Omental fat pad (tissue), 4 donors: ENCODE measurements at places on chromosomes 2 and 18.
A peak's percentile ranks its signal among the peaks of the same experiment; 100 is the strongest.

DNA sequence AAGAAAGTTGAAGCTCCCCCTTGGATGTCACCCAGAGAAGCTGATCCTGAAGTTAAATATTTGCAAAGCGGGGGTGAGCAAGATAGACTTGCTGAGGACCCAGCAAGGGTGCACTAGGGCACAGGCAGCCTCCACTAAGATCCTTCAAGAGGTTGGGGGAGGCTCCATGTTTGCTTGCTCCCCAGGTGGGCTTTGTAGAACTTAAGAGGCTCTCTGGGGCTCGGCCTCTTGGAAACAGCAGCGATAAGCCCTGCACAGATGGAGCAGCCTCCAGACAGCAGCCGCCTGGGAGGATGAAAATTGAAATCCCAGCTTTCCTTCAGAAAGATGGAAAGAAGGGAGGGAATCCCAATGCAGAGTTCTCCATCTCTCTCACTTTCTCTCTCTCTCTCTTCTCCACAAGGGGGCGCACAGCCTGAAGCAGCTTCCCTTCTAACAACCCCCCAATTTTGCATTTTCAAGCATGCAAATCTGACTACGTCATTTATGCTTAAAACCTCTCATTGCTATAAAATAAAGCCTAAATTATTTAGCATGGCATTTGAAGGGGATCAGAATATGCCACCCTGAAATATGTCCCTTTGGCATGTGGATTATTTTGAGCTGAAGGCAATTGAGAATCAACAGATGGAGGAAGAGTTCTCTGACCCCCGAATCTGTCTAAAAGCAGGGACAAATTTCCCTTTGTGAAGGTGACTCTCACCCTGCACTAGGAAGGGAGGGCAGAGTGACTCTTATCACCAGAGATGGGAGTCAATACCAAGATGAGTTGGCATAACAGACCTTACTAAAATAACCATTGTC lies 185.7 kb upstream of the KLHL29 start:
- no peak for DNase-seq

DNA sequence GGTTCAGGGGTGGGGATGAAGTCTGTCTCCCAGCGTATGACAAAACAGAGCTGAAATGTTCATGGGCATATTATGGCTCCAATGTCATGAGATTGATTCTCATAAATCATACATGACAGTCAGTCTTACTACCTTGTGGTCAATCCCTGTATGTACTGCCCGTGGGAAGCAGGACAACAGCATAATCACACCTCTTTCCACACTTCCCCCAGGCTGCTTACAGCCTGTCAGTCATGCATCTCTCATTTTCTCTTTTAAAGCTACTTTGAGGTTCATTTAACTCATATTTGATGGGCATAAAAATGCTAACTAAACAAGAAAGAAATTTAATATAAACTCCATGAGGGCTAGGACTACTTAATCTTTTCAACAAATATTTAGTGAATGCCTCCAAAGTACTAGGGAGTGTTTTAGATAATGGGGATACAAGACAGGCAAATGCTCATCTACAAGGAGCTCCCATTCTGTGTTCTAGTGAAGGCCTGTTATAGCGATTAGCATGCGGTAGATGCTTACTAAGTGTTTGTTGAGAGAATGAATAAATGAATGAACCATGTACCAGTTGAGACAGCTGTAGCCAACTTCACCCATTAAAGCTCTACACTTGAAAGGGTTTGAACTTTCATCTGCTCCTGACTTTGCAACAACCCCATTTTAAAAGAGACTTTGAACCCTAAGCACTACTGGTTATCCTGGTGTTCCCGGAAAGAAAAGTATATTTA lies 89.1 kb downstream of the ALPK2 start:
- no peak for DNase-seq

DNA sequence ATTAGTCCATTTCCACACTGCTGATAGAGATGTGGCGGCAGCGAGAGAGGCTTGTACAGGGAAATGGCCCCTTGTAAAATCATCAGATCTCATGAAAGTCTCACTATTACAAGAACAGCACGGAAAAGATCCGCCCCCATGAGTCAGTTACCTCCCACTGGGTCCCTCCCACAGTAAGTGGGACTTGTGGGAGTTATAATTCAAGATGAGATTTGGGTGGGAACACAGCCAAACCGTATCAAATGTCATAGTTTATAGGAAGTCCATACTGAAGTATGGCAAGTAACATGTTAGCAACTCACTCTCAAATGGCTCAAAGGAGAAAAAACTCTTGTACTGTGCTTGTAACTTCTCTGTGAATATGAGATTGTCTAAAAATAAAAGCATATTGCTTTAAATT lies 56.1 kb downstream of the FARP2 start:
- peak; percentile 28 for DNase-seq

DNA sequence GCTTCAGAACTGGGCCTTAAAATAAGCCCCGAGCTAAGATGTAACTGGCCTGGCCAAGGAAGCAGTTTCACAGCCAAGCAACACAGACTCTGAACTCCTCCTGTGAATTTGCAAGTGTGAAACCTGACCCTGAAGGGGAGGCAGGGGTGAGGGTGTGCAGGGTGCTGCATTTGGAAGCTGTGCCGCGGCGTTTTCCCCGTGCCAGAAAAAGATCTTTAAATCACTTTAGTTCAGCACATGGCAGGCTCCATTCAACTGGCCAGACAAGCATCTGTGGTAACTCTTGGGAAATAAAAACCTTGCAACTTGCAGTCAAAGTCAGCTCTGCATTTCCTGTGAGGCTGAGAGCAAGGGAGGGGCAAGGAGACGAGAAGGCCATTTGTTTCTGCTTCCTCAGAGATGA lies 209.3 kb upstream of the SOX11 start:
- no peak for DNase-seq

GRCh38 chr2:20617081-20617575 lies 33.8 kb downstream of the HS1BP3 start:
- no peak for DNase-seq

GRCh38 chr2:106207246-106207645 lies 13.1 kb upstream of the UXS1 start:
- no peak for DNase-seq

DNA sequence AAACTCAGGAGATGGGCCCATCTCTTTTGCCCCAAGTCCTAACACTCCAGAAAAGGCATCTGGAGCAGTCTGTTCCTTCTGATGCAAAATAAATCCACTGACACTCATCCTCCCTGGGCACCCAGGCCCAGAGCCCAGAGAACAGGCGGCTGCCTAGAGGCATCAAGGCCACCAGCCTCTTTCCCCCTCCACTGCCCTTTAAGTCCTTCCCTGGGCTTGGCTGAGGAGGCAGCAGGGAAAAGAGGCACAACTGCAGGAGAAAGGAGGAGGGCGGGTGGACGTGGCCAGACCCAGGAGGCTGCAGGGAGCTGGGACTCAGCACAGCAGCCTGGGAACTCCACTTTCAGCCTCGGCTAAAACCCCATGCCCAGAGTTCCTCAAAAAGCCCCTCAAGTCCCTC lies 99.7 kb upstream of the ID2 start:
- no peak for DNase-seq

DNA sequence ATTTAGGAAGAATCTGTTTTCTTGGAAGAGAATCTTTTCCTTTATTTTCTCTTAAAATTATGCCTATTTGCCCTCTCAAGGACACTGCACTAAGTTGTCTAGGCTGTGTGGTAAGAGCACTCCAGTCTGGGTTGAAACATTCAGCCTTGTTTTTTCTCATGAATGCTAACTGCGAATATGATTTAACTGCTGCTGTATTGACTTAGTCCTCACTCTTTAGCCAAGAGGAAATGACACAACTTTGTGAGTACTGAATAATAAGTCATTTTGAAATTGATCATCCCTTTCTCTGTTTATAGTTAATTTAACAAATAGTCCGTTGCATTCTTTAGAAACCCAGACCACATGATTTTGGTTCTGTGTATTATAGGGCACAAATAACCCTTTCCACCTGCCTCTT lies 4.5 kb upstream of the RND3 start:
- no peak for DNase-seq

GRCh38 chr2:12764075-12764730 lies 47.5 kb downstream of the TRIB2 start:
- DNase-seq, result no peak

DNA sequence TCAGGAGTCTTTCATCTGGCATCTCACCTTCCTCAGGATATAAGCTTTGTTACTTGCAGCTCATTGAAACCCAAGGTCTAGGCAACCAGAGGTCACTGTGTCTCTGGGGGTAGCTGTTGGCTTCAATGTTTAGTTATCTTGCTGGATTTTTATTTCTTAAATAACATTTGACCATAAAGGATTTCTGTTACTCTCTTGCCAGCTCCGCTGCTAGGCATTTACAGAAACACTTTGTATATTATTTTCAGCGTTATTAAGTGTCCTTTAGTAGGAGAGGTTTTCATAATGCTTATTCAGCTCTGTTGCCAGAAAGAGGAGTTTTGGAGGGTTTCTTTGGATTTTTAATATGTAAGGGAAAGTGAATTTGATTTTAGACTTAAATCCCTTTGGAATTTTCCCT lies 61.4 kb downstream of the QPCT start:
- no peak for DNase-seq

DNA sequence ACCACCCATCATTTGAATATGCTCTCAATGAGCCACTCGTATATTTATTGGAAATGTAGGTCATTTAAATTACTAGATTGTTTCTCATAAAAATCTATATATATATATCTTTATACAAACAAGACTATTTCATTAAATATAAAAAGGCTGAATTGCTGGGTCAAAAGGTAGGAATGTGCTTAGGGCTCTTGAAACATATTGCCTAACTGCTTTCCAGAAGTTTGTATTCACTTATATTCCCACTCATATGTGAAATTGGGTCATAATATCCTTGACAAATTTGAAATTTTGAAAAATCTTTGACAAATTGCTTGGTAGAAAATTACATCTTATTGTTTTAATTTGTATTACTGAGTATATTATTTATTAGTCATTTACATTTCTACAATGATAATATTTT lies 999.8 kb upstream of the CDH2 start:
- no peak for DNase-seq

DNA sequence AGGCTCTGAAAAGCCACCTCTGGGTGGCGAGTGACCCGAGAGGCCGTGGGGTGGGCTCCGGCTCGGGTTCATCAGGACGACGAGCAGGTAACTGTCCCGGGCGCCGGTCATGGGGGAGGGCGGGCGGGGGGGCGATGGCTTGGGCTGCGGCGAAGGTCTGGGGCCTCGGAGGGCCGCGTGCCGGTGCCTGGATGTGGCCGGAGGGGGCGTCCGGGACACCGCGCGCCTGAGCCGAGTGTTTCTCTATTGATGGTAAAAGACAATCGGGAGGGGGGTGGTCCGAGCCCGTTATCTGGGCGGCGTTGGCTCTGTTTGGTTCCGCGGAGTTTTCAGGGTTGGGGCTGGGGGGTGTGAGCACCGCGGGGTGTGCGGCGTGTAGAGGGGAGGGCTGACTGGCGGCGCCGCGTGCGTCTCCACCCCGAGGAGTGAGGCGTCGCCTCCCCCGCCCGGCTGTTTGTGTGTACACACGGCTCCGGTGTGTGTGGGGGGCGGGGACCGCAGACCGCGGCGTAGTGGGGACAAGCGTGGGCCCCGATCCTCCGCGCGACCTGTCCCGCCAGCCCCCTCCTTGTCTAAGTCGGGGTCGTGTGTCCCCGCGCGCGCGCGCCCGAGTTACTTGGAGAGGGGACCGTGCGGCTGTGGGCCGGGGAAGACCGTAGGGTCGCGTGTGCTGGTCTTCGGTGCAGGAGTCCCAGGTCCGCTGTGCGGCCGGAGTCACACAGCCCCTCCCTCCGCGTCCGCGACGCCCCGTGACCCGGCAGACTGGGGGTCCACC lies 1.6 kb downstream of the CTIF start:
- DNase-seq, result peak; percentile 37

- DNase-seq, result no peak
Measured at GRCh38 chr2:20247084-20247483, 22.2 kb upstream of the SDC1 start.

GRCh38 chr18:23532848-23533247 lies 29.5 kb downstream of the RMC1 start:
- no peak for DNase-seq

DNA sequence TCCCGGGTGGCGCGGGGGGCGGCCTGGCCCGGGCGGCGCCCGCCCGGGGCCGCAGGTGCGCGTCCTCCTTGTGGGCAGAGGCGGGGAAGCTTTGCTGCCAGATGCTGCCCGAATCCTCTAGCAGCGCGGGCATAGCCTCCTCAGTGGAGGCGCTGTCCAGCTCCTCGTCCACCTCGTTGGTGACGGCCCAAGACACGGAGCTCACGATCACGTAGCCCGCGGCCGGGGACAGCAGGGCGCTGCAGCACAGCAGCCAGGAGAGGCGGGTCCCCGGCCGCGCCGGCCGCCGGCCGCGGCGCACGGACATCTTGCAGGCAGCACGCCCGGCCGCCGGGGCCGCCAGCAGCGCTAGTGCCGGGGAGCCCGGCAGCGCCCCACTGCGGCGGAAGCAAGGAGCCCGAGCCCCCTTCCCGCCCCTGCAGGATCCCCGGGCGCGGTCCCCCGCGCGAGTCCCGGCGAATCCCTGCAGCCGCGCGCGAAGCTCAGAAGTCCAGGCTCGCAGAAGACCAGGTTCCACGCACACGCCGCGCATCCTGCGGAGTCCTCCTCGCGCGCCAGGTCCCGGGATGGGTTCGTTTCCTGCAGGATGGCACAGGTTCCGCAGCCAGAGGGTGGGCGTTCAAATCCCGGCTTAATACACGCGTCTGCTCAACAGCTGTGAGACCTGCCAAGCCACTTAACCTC lies at the start of gene CREG2:
CREG2 (minus strand) TSS at position 353 of the 684 bp plus-strand sequence; CDS start at position 307, 46 bp downstream.
- no peak for DNase-seq

DNA sequence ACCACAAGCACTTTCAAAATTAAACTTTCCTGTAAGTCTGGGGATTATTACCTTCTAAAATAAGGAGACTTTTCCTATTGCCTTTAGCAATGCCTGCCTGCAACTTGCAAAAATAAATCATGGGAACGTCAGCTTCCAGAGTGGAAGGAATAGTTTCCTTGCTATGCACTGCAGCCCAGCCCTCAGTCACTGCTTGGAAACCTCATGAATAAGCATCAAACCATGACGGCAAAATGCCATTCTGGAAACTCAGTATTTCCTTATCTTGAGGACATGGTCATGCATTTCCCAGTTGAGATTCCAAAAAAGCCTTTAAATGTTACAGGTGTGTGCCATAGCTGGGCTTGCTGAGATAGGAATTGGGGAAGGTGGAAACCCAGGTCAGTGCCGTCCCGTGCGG lies 84.2 kb upstream of the OTOS start:
- no peak for DNase-seq

DNA sequence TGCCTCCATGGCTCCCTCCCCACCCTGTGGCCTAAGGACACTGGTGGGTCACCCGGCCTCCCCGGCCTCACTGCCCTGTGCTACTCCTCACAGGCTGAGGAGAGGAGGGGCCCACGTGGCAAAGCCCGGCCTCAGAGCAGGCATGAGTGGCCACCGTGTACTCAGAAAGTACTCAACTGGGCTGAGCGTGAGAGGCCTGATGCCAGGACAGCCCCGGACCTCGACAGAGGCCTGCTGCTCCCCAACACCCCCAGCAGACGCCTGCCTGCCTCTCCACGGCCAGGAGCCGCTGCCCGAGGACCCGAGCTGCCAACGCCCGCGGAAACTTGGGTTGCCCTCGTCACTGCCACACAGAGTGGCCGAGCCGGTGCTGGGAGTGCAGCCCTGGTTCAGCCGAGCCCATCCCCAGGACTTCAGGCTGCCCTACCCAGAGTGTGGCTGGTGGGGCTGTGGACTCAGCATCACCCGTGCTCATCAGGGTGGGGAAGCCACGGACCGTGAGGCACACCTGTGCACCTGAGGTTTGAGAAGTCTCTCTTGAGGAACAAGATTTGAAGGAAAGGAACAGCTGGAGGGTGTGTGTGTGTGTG lies 59.3 kb downstream of the CENPO start:
- no peak for DNase-seq
